Right ventricle myocardium superior (tissue), 1 donor: ENCODE measurements at places on chromosomes 1 and 21. TPM values are rescaled to one million over a fixed set of nuclear protein-coding genes. Genes with fewer than 3 reads are reported as not detected.

DNA sequence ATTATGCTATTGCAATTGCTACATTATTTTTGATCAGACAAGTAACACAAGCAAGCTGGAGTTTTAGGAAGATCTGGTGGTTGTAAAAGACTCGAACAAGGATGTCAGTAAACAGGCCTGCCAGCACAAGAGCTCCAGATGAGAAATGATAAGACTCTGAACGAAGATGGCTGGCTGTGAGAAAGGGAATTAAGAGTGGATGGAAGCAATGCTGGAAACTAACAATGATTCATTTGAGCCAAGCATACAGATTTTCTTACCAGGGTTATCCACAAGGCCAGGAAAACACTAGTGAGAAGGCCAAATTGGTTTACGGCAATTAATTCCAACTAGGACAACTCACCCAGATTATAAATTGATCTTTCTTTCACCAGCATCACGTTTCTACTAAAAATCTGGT lies 54.2 kb downstream of the NRIP1 start:
- no peak for DNase-seq

GRCh38 chr1:7402548-7402850 lies 368.6 kb upstream of the VAMP3 start:
- DNase-seq = no peak

DNA sequence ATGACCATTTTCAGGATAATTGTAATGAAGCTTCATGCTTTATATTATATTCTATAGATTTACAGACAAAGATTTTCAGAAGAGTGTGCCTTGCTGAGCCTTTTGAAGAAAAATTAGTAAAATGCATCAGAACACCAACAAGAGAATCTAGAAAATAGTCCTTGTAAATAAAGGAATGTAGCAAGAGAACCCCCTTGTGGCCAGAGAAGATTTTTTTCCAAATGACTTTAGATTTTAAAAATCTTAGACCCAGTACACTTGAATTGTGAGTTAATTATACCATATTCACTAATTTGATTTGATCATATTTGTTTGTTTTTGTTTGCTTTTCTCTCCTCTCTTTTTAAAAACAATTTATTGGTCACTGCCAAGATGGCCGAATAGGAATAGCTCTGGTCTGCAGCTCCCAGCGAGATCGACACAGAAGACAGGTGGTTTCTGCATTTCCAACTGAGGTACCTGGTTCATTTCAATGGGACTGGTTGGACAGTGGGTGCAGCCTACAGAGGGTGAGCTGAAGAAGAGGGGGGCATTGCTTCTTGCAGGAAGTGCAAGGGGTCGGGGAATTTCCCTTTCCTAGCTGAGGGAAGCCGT lies 12.8 kb upstream of the IFI44L start:
- no peak for DNase-seq

DNA sequence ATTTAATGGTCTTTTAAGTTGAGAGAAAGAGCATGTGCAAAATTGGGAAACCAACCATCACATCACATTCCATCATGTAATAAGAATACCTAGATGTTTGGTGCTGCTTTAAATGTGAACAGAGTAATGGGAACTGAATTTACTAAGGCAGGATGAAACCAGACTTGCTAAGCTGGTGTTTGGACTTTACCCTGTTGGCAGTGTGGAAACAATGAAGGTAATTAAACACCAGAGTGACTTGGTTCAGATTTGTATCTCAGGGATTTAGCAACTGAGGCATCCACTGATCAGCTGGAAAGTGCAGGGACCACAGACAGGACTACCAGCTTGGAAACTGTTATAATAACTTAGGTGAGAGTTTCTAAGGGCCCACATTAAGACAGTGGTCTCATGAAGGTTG lies 263.4 kb downstream of the OLFM3 start:
- DNase-seq = no peak

DNA sequence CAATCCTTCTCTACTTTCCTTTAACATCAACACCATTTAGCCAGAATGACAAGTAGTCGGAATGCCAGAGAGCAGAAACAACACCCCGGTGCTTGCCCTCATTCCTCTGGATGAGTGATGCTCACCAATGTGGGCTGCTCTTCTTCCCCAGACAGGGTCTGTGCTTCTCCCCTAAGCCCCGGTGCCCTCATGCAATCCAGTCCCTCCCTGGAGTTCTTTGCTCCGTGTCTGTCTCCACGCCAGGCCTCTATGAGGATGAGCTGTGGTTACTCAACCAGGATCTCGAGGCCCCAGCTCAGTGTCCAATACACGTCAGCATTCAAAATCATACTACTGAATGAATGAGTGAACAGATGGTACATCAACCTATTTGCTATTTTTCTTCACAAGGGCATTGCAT lies 29.7 kb upstream of the PDE9A start:
- peak; percentile 4 for DNase-seq

GRCh38 chr1:85992791-85993190 lies 163.8 kb downstream of the COL24A1 start:
- no peak for DNase-seq

- DNase-seq = no peak
Measured at GRCh38 chr1:97271916-97272788, 550.6 kb downstream of the PTBP2 start.

GRCh38 chr1:149997585-149998262 lies 12.8 kb downstream of the OTUD7B start:
- no peak for DNase-seq

DNA sequence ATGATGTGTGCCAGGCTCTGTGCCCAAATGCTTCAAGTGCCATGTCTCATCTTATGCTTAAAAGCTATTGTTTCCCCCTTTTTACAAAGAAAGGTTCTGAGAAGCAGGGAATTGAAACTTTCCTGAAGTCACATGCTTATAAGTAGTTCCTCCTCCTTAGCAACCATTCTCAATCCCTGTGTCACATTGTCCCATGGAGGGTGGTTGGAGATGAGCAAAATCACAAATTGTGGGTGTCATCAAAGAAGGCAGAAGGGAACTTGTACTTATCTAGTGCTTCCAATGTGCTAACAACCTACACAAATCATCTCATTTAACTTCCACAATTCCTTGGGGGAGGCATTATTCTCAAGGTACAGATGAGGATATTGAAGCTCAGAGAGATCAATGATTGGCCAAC lies 10.1 kb upstream of the ERICH3 start:
- no peak for DNase-seq

DNA sequence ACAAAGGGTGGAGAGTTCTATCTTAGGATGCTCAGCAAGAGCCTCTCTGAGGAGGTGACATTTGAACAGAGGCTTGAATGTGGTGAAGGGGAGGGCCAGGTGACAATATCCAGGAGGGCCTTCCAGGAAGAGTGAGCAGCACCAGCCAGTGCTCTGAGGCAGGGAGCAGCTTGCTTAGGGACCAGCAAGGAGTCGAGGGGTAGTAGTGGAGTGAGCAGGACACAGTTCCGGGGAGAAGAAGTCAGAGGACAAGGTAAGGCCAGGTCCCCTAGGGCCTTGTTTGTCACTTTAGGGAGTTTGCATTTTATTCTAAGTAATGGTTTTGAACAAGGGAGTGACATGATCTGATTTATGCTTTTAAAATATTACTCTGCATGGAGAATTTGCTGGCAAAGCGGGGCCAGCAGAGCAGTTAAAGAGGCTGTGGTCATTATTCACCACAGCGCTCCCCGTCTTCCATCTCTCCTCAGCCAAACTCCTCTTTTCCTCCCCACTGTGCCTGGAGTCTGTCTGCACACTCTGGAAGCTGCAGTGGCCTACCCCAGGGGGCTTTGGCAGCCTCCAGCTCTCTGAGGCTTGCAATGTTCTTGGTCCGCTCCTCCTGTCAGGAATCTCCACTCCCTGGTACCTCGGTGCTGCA lies 17.0 kb upstream of the CSF1 start:
- no peak for DNase-seq

The OR6Y1 gene
- total RNA-seq = not detected

The IL6R gene
- 10.3 TPM for total RNA-seq

The PSRC1 gene
- 0.73 TPM for total RNA-seq

The UBL4B gene
- total RNA-seq = not detected

The AK5 gene
- total RNA-seq = 0.38 TPM
